ENCODE measurements at places on chromosomes 3 and 15. TPM values are rescaled to one million over a fixed set of nuclear protein-coding genes. Genes with fewer than 3 reads are reported as not detected.

The TRAK1 gene
- 23.8 TPM for total RNA-seq

DNA sequence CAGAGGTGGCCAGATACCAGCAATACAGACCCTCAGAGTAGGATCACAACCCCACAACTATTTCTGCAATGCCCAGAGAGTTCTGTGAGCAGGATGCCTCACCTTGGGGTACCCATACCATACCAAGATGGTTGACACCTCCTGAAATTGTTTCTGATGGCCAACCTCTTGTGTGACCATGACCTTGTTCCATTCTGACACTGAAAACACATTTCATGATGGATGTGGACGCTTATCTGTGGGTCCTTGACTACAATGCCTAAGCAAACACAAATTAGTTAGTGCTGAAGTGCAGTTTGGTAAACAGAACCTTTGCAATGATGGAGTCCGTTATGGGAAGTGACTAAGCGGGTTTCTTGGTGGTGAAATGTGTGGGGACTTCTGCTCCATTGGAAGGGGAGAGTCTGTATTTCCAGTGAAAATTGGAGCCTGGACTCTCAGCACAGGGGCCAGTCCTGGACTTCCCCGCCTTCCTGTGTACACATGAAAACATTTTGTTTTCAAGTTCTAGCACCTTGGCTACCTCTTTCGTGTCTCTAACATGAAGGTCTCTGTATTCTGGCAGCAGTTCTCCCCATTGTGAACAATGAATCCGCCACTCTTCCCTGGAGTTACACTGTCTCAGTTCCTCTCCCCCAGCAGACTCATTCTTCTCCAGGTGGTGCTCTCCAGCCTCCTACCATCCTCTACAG is 106.2 kb downstream of the XXYLT1 start:
- DNase-seq: no peak

DNA sequence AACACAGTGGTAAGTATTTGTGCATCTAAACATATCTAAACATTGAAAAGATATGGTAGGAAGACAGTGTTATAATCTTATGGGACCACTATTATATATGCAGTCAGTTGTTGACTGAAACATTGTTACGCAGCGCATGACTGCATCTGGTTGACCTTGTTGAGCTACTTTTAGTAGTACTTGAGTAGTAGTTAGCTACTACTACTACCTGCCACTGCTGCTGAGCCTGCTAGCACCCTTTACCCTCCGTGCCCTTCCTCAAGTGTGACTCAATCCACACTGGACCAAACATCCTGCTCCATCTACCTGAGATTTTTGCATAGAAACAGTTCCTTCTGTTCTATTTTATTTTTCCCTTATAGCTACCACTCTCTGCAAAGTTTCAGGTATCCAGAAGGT is 123.6 kb upstream of the STRIT1 start:
- no peak for DNase-seq

DNA sequence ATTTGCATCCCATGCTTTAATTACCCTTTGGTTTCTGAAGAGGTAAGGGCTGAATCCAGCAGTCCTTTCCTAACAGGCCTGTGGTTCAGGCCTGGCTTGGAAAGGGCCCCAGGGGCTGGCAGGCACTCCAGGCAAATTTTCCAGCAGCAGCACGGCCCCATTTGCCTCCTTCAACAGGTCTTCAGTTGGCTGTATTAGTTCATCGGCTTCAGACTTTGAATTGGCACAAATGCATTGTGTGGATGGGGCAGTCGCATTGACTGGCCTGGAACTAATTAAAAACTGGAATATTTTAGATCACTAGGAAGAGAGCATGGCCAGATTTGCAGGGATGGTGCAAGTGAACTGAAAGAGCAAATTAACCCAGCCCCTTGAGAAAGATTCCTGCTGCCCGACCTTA is 207.8 kb upstream of the MCTP2 start:
- DNase-seq: no peak

DNA sequence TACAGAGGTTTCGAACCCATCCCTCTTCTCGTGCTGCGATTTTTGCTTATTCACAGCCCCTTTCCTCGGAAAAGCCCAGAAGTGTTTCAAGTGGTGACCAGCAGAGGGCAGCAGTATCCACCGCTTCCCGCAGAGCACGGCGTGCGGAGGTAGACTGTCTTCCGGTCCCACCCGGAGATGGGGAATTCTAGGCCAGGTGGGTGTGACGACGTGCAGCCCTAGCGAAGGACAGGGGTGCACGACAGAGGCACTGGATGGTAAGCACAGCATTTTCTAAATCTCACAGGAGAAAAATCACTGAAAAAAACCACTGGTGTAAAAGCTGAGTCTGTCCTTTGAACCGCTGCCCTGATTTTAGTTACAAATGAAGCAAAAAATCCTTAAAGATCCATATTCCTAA is 7.4 kb upstream of the PSMD6 start:
- DNase-seq: no peak

- DNase-seq: no peak
Observed at GRCh38 chr3:16236030-16236639, 28.6 kb downstream of the DPH3 start.

The STRIT1 gene
- not detected for total RNA-seq

DNA sequence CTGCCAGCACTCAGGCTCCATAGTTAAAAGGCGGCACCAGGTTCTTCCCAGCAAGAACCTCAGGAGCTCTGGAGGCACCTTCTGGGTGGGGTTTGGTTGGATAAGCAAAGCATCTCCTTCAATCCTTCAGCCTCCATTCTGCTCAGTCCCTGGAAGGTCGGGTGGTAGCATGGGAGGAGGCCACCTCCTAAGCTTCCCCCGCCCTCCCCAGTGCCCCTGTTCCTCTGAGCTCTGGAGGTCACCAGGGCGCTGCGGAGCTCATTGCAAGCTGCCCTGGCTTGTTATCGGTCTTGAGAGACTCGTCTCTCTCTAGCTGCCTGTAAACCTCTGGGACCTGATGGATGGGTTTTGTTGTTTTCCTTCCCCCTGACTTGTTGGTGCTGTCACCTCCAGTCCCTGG is 124.8 kb downstream of the RPLP1 start:
- no peak for DNase-seq

GRCh38 chr3:192038726-192039125 is 577.8 kb downstream of the PYDC2 start:
- peak; percentile 55 for DNase-seq

The SEMA5B gene
- not detected for total RNA-seq

- DNase-seq: no peak
Observed at GRCh38 chr3:64443546-64444381, 218.5 kb upstream of the PRICKLE2 start.

The REC114 gene
- not detected for total RNA-seq

DNA sequence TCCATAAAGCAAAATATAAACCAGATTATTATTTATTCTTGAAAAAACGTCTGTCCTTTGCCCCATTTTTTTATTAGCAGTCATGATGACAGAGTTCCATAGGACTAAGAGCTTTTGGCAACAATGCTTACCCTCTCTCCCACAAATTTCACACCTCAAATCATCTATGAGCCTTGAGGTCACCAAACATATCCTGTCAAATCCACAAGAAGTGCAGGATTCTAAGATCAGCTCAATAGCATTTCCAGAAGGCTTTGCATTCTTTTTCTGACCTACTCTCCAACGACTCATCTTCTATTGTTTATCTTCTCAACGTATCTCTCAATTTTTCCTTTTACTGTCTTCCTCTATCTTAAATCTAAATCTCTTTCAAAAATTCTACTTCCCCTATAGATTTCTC is 619.1 kb upstream of the BCHE start:
- DNase-seq: no peak

- DNase-seq: no peak
Observed at GRCh38 chr3:69806735-69807438, 67.6 kb downstream of the MITF start.

The SCN11A gene
- not detected for total RNA-seq

GRCh38 chr3:45667569-45667934 is 21.6 kb upstream of the SACM1L start:
- no peak for DNase-seq

DNA sequence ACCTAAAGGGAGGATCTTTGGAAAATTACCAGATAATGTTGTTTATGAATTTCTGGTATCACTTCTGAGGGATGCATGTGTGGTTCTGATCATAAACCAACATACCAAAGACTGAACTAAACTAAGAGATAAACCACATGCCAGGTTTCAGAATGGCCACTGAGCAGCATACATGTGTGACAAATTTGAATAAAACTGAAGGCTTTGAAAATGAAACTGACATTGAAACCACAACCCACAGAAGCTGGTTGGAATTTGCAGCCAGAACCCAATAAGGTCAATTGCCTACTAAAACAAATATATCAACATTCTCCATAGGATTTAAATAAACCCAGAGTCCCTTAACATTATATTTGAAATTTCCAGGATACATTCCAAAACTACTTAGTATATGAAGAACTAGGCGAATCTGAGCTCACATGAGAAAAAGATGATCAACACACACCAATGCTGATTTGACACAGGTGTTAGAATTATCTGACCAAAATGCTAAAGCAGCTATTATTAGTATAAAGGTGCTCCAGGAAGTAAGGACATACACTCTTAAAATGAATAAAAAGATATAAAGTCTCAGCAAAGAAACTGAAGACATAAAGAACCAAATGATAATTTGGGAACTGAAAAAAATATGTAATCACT is 125.0 kb downstream of the ZNF280D start:
- no peak for DNase-seq
